ENCODE measurements at places on chromosomes 2 and 18. TPM values are rescaled to one million over a fixed set of nuclear protein-coding genes. Genes with fewer than 3 reads are reported as not detected.

Gene POU3F3
- total RNA-seq = not detected

GRCh38 chr2:158686210-158686691 is 108.9 kb upstream of the DAPL1 start:
- no peak for DNase-seq
- no peak overlapping the region for H3K4me3 ChIP-seq
- peaks cover 15% of the 10 kb centered on the region for H3K4me1 ChIP-seq
- no peaks in the 10 kb centered on the region for H3K36me3 ChIP-seq
- H3K27me3 ChIP-seq = no peaks in the 10 kb centered on the region

Gene NT5C1B
- total RNA-seq = not detected

DNA sequence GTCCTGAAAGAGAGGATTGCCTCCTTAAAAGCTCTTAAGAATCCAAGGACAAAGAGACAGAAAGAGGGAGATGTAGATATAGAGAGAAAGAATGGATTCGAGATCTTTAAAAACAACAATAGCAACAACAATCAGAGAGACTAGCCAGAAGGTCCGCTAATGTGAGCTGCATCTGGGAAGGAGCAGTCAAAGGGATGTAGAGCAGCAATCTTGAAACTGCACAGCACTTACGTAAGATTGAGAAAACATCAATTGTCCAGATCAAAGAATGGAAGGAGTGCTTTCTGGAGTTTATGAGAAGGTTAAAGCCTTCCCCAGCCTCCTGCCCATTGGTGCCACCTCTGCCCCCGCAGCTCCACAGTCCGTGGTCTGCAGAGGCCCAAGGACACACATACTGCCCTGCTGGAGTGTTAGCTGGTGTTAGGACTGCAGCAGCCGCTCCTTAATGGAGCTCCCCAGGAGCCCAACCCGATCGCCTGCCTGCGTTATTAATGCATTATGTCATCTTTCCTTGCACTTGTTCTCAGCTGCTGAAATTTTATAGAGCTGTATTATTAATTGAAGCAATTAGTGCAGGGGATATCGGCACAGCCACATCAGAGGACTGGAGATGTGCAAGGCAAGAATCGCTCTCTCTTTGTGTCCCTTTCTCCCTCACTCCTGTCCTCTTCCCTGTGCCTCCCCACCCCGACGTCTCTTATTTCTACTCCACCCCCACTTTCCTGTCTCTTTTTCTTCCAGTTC is 94.2 kb upstream of the STPG4 start:
- no peak for DNase-seq
- no peak overlapping the region for H3K4me3 ChIP-seq
- H3K27ac ChIP-seq = no peak overlapping the region

GRCh38 chr2:151771599-151772358 is 37.5 kb upstream of the NEB start:
- no peak for DNase-seq
- no peaks in the 10 kb centered on the region for H3K36me3 ChIP-seq
- peaks cover 10% of the 10 kb centered on the region for H3K4me1 ChIP-seq
- H3K27ac ChIP-seq = no peak overlapping the region
- H3K27me3 ChIP-seq = no peaks in the 10 kb centered on the region

Gene IL1R2
- 63.3 TPM for total RNA-seq

Gene TIGD1
- 1.2 TPM for total RNA-seq

DNA sequence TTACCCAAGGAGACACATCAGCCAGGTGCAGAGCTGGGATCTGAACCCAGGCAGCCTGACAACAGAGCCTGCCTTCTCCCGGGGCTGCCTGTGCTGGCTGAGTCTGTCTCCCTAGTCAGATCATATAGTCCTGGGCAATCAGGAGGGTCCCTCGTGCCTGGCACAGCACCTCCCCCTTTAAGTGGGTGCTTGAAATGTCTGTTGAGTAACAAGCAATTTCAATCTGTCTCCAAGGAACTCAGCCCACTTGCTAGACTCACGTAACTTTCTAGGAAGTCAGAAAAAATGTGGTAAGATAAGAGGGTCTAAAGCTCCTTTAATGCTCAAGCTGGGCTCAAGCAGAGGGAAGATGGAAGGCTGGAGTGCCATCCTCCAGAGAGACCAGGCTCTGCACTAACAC is 51.9 kb downstream of the REEP1 start:
- no peak overlapping the region for H3K27ac ChIP-seq
- H3K36me3 ChIP-seq = no peaks in the 10 kb centered on the region
- no peaks in the 10 kb centered on the region for H3K27me3 ChIP-seq
- no peak overlapping the region for H3K4me3 ChIP-seq
- DNase-seq = no peak

Gene MEP1B
- total RNA-seq = not detected

Gene DNAH6
- total RNA-seq = 0.49 TPM

GRCh38 chr18:43485545-43485963 is 208.3 kb upstream of the SYT4 start:
- no peak for DNase-seq
- H3K36me3 ChIP-seq = no peaks in the 10 kb centered on the region
- H3K4me1 ChIP-seq = no peaks in the 10 kb centered on the region
- H3K27me3 ChIP-seq = no peaks in the 10 kb centered on the region
- H3K4me3 ChIP-seq = no peak overlapping the region

DNA sequence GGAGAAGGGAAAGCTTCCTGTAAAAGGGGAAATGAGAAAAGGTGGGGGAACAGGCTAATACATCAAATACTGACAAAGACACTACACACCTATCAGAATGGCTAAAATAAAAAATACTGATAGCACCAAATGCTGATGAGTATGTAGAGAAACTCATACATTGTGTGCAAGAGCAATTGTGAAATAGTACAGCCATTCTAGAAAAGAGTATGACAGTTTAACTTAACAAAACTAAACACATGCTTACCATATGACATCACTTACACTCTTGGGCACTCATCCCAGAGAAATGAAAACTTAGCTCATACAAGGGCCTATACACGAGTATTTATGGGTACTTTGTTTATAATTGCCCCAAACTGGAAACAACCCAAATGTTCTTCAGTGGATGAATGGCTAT is 53.4 kb downstream of the ZNF638 start:
- H3K36me3 ChIP-seq = peaks cover 41% of the 10 kb centered on the region
- DNase-seq = no peak
- H3K27me3 ChIP-seq = no peaks in the 10 kb centered on the region
- no peaks in the 10 kb centered on the region for H3K4me1 ChIP-seq

Gene SYT4
- total RNA-seq = 4.7 TPM

Gene FASTKD1
- 17.7 TPM for total RNA-seq

GRCh38 chr2:207970147-207970825 is 55.0 kb downstream of the PLEKHM3 start:
- no peak overlapping the region for H3K4me3 ChIP-seq
- H3K27ac ChIP-seq = no peak overlapping the region
- H3K4me1 ChIP-seq = peaks cover 11% of the 10 kb centered on the region
- DNase-seq = no peak
- no peaks in the 10 kb centered on the region for H3K36me3 ChIP-seq

- H3K27ac ChIP-seq = no peak overlapping the region
- H3K36me3 ChIP-seq = no peaks in the 10 kb centered on the region
- H3K27me3 ChIP-seq = no peaks in the 10 kb centered on the region
- no peak for DNase-seq
Observed at GRCh38 chr2:53216805-53217204, 550.8 kb upstream of the CHAC2 start.

GRCh38 chr18:21363348-21363747 is 121.3 kb downstream of the GREB1L start:
- H3K27ac ChIP-seq = no peak overlapping the region
- H3K4me3 ChIP-seq = no peak overlapping the region
- DNase-seq = no peak

DNA sequence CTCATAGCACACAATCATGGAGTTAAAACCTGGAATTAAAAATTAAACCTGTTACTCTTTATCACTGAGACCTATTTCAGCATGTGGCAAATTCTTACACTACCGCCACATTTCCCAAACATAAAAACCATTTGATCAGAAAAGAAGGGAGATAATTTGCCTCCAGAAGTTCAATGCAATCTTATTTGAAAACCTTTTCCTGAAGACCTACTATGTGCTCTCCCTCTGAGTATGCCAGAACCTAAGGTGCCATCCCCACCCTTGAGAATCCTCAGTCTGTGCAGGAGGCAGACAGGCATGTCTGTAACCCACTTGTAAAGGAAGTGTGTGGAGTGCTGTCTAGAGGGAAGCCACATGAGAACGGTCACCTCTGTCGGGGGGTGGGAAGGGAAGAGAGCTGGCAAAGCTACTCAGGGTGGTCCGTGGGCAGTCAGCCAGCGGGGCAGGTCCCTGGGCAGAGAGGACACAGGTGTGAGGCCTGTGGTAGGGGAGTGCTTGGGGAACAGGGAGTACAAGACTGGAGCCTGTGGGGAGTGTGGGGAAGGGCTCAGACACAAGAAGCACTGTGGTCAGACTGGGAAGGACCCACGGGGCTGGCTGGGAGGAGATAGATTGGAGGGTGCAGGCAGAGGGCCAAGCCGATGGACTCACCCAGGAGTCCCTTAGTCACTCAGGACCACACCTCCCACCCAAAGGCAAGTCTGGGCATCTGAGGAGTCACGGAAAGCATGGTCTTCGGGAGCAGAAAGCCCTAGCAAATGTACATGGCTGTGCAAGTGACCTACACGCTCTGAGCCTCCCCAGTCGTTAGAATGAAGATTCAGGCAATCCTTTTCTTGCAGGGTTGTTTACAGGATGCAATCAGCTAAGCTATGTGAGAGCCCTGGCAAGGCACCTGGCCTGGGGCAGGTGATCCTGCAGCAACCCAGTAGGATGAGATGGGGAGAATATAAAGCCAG is 22.8 kb downstream of the CRACDL start:
- no peak overlapping the region for H3K27ac ChIP-seq
- peak; percentile 52 for DNase-seq
- H3K27me3 ChIP-seq = no peaks in the 10 kb centered on the region
- peaks cover 32% of the 10 kb centered on the region for H3K4me1 ChIP-seq

Gene NT5DC4
- not detected for total RNA-seq

Data from vagina (tissue), 2 donors.